ENCODE measurements at places on chromosomes 4 and X. TPM values are rescaled to one million over a fixed set of nuclear protein-coding genes. Genes with fewer than 3 reads are reported as not detected.

Gene FRMD7
- not detected for total RNA-seq

Gene ENPP6
- total RNA-seq: not detected

Gene ARX
- total RNA-seq: not detected

Gene ZCCHC12
- not detected for total RNA-seq

Gene STPG2
- 0.23 TPM for total RNA-seq

Gene MID1
- not detected for total RNA-seq

Gene CCDC120
- total RNA-seq: 14.2 TPM

Gene ARHGEF38
- not detected for total RNA-seq

Gene USP11
- total RNA-seq: 131 TPM

Gene TASL
- total RNA-seq: 4.0 TPM

Gene TLR1
- 51.5 TPM for total RNA-seq

Gene SLC2A9
- total RNA-seq: 1.5 TPM

Gene PSAPL1
- total RNA-seq: not detected

Gene SERTM2
- total RNA-seq: not detected

Gene PNMA6A
- total RNA-seq: 0.28 TPM

Gene FAAH2
- total RNA-seq: 1.6 TPM

Gene SULT1E1
- total RNA-seq: not detected

Gene ZNF185
- 6.5 TPM for total RNA-seq

Gene GAGE12J
- not detected for total RNA-seq

Gene SGMS2
- total RNA-seq: 0.16 TPM

Gene RAB9B
- 0.45 TPM for total RNA-seq

Gene ADRA2C
- total RNA-seq: not detected

Gene STK32B
- total RNA-seq: not detected

Data from natural killer cell (primary cell).